RPMI7951 (cell line): ENCODE measurements at places on chromosomes 2 and 18. TPM values are rescaled to one million over a fixed set of nuclear protein-coding genes. Genes with fewer than 3 reads are reported as not detected.

Gene INHBB
- 0.24 TPM in 1 of 2 replicates, not detected in the other for total RNA-seq

Gene TLX2
- 4.2 and 5.5 TPM in 2 replicates for total RNA-seq

Gene CMPK2
- total RNA-seq = 3.7 and 4.4 TPM in 2 replicates

Gene CIB4
- not detected in 2 replicates for total RNA-seq

DNA sequence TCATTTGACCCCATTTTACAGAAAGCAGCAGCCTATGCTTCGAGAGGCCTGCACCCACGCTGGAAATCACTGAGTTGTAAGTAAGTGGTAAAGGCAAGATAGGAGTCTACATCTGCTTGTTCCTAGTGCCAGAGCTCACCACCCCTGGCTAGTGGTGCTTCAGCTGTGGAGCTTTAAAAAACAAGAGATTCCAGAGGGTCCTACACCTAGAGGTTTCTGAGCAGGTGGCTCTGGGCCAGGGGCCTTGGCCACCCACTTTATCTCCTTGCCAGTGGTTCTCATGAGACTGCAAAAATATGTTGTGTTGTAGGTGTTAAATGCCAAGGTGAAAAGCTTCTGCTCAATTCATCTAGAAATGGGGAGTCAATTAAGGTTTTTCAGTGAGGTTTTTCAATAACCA is 60.0 kb upstream of the SERTAD2 start:
- DNase-seq = no peak

DNA sequence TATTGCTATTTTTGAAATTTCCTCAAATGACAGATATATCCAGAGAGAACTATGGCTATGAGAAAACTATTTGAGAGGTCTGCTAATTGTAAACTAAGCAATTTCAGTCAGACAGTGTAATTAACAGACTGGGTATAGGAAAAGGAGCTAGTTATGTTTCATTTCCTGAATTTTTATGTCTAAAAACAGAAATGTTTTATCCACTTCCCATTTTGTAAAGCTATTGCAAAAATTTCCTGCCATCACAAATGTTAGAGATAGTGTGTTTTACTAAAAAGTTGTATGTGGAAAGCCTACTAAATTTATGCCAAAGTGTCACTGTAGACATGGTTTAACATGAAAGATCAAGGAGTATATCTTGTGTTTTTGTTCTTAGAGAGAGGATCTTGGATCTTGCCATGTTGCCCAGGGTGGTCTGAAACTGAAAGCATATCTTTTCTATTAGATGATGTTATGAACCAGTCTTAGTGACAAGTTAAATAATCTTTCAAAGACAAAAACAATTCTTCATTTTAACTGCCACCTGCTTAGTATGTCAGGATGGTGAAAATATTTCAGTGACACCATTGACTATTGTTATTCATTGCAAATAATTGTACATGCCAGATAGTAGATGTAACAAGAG is 40.5 kb upstream of the ITPRID2 start:
- DNase-seq = no peak
